Hepatocyte (in vitro differentiated cells): ENCODE measurements at places on chromosomes 7 and 10. TPM values are rescaled to one million over a fixed set of nuclear protein-coding genes. Genes with fewer than 3 reads are reported as not detected.
A peak's percentile ranks its signal among the peaks of the same experiment; 100 is the strongest.

- H3K4me1 ChIP-seq = peaks cover 13% of the 10 kb centered on the region
- no peak overlapping the region for H3K27ac ChIP-seq
- H3K36me3 ChIP-seq = no peaks in the 10 kb centered on the region
- DNase-seq = no peak
Measured at GRCh38 chr7:100687751-100688300, 6.2 kb downstream of the GIGYF1 start.

GRCh38 chr10:72729528-72729927, 37.6 kb downstream of the MCU start:
- no peaks in the 10 kb centered on the region for H3K36me3 ChIP-seq
- H3K27ac ChIP-seq = peak overlapping the region; percentile 17
- no peaks in the 10 kb centered on the region for H3K27me3 ChIP-seq
- DNase-seq = no peak

DNA sequence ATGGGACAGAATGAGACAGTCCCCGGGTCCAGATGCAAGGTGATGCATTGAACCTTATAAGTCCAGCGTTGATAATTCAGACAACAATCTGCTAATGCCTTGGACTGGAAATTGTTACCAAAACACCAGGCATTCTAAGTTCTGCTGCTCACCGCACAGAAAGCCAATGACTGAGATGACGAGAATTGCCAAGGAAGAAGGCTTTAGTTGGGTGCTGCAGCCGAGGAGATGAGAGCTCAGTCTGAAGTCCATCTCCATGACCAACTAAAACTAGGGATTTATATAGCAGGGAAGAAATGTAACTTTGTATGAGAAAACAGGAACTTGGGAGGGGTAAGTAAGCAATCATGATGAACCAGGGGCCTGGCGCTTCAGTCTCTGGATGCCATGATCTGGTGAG, 68.7 kb downstream of the PRKCQ start:
- H3K4me3 ChIP-seq = no peak overlapping the region
- DNase-seq = no peak
- no peaks in the 10 kb centered on the region for H3K36me3 ChIP-seq
- H3K27me3 ChIP-seq = no peaks in the 10 kb centered on the region
- H3K4me1 ChIP-seq = no peaks in the 10 kb centered on the region

GRCh38 chr7:46215987-46216567, 295.0 kb upstream of the IGFBP3 start:
- no peaks in the 10 kb centered on the region for H3K36me3 ChIP-seq
- no peak overlapping the region for H3K4me3 ChIP-seq
- H3K27me3 ChIP-seq = no peaks in the 10 kb centered on the region

GRCh38 chr10:119517235-119518141, 25.0 kb downstream of the RGS10 start:
- no peak overlapping the region for H3K4me3 ChIP-seq
- H3K36me3 ChIP-seq = no peaks in the 10 kb centered on the region
- H3K27me3 ChIP-seq = no peaks in the 10 kb centered on the region
- DNase-seq = no peak

GRCh38 chr10:131820626-131821025, 80.2 kb upstream of the PPP2R2D start:
- no peaks in the 10 kb centered on the region for H3K36me3 ChIP-seq
- peaks cover under 1% of the 10 kb centered on the region for H3K27me3 ChIP-seq
- no peaks in the 10 kb centered on the region for H3K4me1 ChIP-seq
- H3K4me3 ChIP-seq = no peak overlapping the region
- no peak for DNase-seq

DNA sequence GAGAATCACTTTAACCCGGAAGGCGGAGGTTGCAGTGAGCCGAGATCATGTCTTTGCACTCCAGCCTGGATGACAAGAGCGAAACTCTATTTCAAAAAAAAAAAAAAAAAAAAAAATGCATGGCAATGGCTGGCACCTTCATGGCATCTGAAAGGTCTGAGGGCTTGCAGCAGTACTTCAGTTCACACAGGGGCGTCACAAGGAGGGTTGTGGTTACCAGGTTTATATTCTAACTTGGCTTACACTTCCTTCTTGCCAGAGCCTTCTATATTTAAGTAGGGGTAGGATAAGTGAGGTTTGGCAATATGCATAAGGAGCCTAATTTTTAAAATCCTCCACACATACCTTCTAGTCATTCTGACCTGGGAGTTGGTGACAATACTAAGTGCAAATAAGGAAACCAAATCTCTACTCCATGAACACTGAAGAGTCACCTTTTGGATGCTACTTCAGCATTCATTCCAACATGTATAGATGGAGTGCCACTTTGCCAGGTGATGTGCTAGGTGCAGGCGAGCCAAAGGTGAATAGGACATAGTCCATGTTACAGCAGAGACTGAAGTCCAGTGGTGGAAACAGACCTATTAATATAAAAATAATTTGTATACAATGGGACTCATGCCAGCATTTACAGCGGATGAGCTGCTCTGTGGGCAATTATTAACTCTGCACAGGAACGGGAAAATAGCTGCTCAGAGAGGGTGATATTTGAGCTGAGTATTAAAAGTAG, 57.8 kb upstream of the PDCD4 start:
- no peaks in the 10 kb centered on the region for H3K27me3 ChIP-seq
- DNase-seq = no peak
- H3K36me3 ChIP-seq = no peaks in the 10 kb centered on the region
- no peak overlapping the region for H3K4me3 ChIP-seq

DNA sequence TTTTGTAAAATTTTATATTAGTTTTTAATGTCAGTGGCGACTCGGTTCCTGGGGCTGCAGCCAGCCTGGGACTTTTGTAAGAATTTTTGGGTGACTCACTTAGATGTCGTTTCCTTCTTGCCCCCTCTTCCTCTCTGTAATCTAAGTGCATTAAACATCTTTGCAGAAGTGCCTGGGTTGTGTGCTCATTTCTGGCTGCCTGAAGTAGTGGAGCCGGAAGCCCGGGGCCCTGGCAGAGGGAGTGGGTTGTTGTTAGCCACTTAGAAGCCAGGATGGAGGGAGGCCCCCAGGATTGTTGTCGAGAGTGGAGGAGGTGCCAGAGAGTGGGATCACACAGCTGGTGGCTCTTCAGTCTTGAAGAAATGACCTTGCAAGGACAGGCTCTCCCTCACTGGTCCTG, 11.0 kb upstream of the TRIM8 start:
- H3K27ac ChIP-seq = peak overlapping the region; percentile 74
- no peak for DNase-seq
- H3K36me3 ChIP-seq = no peaks in the 10 kb centered on the region
- H3K27me3 ChIP-seq = no peaks in the 10 kb centered on the region
- no peak overlapping the region for H3K4me3 ChIP-seq

GRCh38 chr7:128003787-128004186, 27.4 kb downstream of the LRRC4 start:
- DNase-seq = no peak
- H3K4me1 ChIP-seq = peaks cover 19% of the 10 kb centered on the region
- H3K4me3 ChIP-seq = no peak overlapping the region
- no peaks in the 10 kb centered on the region for H3K36me3 ChIP-seq
- H3K27ac ChIP-seq = no peak overlapping the region

DNA sequence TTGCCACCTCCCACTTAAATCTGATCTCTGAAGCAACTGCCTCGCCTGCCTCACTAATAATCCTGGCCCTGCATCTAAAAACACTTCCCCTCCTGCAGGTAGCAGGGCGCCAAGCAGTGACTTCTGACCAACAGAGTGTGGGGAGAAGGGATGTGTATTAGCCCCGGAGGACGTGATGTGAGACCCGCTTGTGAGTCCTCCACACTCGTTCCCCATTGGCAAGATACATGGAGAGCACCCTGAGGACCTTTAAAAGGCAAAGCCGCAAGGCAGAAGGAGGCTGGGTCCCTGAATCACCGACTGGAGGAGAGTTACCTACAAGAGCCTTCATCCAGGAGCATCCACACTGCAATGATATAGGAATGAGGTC, 6.1 kb upstream of the PILRA start:
- no peaks in the 10 kb centered on the region for H3K36me3 ChIP-seq
- DNase-seq = no peak
- no peaks in the 10 kb centered on the region for H3K27me3 ChIP-seq
- no peaks in the 10 kb centered on the region for H3K4me1 ChIP-seq
- H3K27ac ChIP-seq = no peak overlapping the region

DNA sequence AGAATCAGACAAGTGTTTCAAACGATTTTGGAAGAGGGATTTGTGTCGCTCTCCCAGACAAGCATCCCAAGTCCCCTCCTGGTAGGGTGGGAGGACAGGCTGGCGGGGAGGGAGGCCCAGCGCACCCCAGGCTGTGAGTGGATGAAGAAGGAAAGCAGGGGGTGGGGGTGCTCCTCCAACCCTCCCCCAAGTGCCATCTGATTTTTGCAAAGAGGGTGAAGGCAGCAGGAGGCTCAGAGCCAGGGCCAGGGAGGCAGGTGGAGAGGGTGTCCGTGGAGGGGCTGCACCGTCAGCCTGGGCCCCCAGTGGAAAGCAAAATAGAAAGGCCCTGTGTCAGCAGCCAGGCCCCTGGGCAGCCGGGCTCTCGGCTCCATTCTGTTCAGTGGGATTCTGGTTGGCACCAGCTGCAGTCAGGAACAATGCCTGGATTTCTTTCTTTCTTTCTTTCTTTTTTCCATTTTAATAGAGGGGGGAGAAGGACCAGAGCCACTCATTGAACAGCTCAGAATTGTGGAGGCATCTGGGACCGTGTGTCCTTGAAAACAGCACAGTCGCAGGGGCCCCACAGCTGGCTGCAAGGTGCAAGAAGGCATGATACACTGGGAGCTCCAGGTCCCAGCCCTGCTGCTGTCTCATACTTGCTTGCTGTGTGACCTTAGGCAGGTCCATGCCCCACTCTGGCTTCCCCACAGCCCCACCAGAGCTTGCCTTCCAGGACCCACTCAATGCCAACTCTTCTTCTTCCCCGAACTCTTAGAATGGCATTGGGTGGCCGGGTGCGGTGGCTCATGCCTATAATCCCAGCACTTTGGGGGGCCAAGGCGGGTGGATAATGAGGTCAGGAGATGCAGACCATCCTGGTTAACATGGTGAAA, 7.1 kb upstream of the ZMIZ1 start:
- H3K27me3 ChIP-seq = no peaks in the 10 kb centered on the region
- H3K27ac ChIP-seq = no peak overlapping the region
- no peak overlapping the region for H3K4me3 ChIP-seq
- peaks cover 31% of the 10 kb centered on the region for H3K4me1 ChIP-seq

DNA sequence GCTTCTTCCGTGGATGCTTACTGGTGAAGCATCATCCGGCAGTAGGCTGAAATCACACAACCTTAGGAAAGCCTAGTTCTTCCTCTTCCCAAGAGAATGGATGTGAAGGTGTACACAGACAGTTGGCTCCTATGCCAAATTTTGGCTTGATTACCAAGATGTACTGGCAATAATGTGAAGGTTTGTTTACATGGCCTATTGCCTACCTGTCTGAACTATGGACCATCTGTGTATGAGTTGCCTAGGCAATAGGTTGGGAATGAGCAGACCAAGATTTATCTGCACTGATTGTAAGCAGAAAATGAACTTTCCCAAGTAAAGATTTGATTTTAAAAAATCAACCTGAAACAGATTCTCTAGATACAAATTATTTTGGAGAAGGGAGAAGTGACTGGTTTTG, 325.9 kb upstream of the SORCS1 start:
- H3K27me3 ChIP-seq = no peaks in the 10 kb centered on the region
- no peaks in the 10 kb centered on the region for H3K4me1 ChIP-seq
- DNase-seq = no peak
- H3K27ac ChIP-seq = no peak overlapping the region
- H3K4me3 ChIP-seq = no peak overlapping the region

DNA sequence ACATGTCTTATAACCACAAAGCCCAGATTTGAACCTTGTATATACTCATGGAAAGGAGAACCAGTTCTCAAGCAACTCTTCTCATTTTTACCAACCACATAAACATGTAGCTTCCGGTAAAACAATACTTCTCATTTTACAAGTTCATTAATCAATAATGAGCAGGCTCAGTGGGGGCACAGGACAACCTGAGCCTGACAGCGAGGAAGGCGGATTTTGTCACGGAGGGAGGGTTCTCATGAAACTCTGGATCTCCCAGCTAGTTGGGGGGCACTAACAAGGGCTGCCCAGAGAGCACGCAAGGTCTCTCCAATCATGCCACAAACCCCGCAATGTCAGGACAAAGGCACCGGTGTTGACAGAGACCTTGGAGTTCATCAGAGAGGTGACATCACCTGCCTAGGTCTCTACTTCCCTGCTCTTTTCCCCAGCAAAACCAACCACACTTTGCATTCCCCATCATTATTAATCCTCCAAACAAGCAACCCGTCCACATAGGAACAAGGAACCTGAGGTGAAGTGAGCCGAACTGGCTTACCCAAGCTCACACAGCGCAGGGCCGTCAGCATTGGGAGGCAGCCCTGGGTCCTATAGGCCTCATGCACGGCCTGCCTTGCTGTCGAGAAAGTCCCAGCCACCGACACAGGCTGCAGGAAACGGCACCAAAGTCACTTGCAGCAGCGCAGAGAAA, 192.1 kb upstream of the KLF14 start:
- peak overlapping the region; percentile 51 for H3K27ac ChIP-seq
- H3K4me3 ChIP-seq = no peak overlapping the region
- DNase-seq = no peak
- no peaks in the 10 kb centered on the region for H3K36me3 ChIP-seq

DNA sequence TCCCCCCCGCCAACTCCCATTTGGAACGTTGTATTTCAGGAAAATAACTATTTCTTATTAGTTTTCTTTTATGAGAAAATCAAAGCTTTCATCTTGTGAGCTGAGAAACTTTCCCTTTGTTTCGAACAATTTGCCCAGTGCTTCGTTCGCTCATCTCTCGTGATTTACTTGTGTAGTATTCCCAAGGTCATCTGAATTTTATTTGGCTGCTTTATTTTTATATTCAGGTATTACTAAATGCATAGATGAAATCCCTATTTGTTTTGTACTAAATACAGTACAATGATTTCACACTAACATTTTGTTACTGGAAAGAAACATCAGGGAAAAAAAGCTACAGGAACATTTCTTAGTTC, 12.0 kb upstream of the EBLN1 start:
- H3K36me3 ChIP-seq = no peaks in the 10 kb centered on the region
- H3K4me3 ChIP-seq = peak overlapping the region; percentile 46
- no peak for DNase-seq

- H3K27me3 ChIP-seq = no peaks in the 10 kb centered on the region
- no peak overlapping the region for H3K4me3 ChIP-seq
- H3K36me3 ChIP-seq = no peaks in the 10 kb centered on the region
- DNase-seq = no peak
Measured at GRCh38 chr7:82122275-82122674, 321.3 kb downstream of the CACNA2D1 start.

DNA sequence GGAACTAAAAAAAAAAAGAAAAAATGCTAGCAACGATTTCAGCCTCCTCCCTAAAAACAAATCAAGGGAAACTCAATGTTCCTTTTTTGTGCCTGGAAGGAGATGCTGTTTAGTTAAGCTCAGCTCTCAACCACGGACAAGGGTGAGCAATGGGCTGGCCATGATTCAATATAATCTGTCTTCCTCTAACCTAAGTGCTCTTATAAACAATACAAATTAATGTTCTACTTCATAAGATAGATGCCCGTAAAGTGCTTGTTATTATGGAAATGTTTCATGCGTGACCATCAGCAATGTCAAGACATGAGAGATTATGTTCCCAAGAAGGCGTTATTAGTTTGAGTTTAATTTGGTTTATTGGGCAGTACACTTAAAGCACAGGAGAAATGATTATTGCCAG, 320.3 kb downstream of the SFMBT2 start:
- H3K27ac ChIP-seq = no peak overlapping the region
- no peaks in the 10 kb centered on the region for H3K36me3 ChIP-seq
- no peak overlapping the region for H3K4me3 ChIP-seq
- DNase-seq = no peak

- no peaks in the 10 kb centered on the region for H3K36me3 ChIP-seq
- DNase-seq = no peak
- no peak overlapping the region for H3K4me3 ChIP-seq
- H3K27me3 ChIP-seq = peaks cover 35% of the 10 kb centered on the region
- no peaks in the 10 kb centered on the region for H3K4me1 ChIP-seq
- no peak overlapping the region for H3K27ac ChIP-seq
Measured at GRCh38 chr10:119477444-119477843, 65.1 kb downstream of the RGS10 start.

Gene TEX47
- not detected in 2 replicates for polyA plus RNA-seq

Gene OIT3
- 0.88 and 0.89 TPM in 2 replicates for polyA plus RNA-seq

Gene COL28A1
- polyA plus RNA-seq = 0.28 and 0.32 TPM in 2 replicates

Gene FAM13C
- polyA plus RNA-seq = 0.73 and 2.2 TPM in 2 replicates
